ENCODE measurements at places on chromosomes 7 and 10. TPM values are rescaled to one million over a fixed set of nuclear protein-coding genes. Genes with fewer than 3 reads are reported as not detected.

STAG3 gene
- 7.1 TPM for total RNA-seq

RHOBTB1 gene
- not detected for total RNA-seq

ARHGEF5 gene
- total RNA-seq, result 8.7 TPM

CRPPA gene
- 1.5 TPM for total RNA-seq

C7orf57 gene
- 2.0 TPM for total RNA-seq

ZNF777 gene
- total RNA-seq, result 19.3 TPM

All from activated CD8-positive, alpha-beta memory T cell treated with anti-CD3 and anti-CD28 coated beads for 36 hours (primary cell).